Germinal center (tissue), 1 donor: ENCODE measurements at places on chromosomes 1 and 21.

GRCh38 chr1:153587314-153587713, 21.7 kb upstream of the S100A2 start:
- no peak for DNase-seq

- DNase-seq, result no peak
These were observed 677.9 kb downstream of the MATN1 start for GRCh38 chr1:30045304-30046090.

GRCh38 chr1:161999301-162000052, 24.2 kb downstream of the OLFML2B start:
- DNase-seq, result no peak

- no peak for DNase-seq
These were observed 29.7 kb upstream of the PDE9A start for GRCh38 chr21:42623694-42624093.

DNA sequence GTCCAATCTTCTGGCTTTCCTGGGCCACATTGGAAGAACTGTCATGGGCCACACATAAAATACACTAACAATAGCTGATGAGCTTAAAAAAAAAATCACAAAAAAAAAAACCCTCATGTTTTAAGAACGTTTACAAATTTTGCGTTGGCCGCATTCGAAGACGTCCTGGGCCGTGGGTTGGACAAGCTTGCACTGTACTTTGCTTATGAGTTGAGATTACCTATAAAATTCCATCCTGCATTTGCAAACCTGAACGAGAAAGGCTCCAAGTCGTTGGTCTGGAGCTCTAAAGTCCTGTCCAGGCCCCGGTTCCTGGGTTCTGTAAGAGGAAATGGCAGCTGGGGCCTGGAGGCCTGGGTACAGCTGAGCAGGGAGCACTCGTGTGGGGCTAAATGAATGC, 51.4 kb downstream of the KIAA1614 start:
- DNase-seq, result no peak

DNA sequence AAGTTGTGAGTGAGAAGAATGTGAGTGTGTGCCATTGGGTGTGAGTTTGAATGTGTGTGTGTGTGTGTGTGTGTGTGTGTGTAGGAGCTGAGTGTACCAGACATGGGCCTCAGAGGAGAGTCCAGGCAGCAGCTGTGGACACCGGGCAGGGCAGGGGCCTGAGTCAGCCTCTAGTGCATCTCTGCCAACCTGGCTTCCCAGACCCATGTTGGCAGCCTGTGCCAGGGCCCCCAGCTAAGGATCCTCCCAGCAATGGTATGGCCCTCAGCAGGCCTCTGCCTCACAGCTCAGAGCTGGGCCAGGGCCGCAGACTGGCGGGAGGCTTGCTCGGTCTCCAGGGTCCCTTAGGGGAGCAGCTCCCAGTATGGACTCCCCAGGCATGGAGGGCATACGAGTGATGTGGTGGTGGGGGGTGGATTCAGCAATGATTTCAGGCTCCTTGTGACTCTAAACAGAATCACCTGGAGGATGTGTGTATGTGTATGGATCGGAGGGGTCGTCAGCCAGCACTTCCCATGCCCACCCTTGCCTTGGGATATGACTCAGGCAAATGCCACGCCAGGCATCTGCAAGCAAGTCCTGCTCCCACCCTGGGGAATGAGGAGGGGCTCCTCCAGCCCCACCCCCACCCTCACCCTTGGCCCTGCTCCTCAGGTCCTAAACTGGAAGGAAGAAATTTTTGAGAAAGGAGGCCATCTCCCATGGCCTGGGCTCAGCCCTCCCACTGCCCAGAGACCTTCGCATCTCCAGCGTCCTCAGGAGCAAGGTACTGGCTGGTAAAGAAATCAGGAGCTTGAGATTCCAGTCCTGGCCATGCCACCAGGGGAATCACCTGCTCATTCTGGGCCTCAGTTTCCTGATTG, 1.8 kb upstream of the FOXO6 start:
- no peak for DNase-seq
